ENCODE measurements at places on chromosomes 7 and 10. TPM values are rescaled to one million over a fixed set of nuclear protein-coding genes. Genes with fewer than 3 reads are reported as not detected.

FGL2 gene
- total RNA-seq: 1.6 TPM

GRCh38 chr10:15461353-15462108 lies 90.4 kb upstream of the FAM171A1 start:
- H3K27me3 ChIP-seq: peaks cover 8% of the 10 kb centered on the region
- no peak for DNase-seq
- no peak overlapping the region for H3K27ac ChIP-seq
- no peak overlapping the region for H3K4me3 ChIP-seq

TWIST1 gene
- total RNA-seq: not detected

ENTPD1 gene
- total RNA-seq: 0.64 TPM

TMEM273 gene
- total RNA-seq: 2.2 TPM

DNA sequence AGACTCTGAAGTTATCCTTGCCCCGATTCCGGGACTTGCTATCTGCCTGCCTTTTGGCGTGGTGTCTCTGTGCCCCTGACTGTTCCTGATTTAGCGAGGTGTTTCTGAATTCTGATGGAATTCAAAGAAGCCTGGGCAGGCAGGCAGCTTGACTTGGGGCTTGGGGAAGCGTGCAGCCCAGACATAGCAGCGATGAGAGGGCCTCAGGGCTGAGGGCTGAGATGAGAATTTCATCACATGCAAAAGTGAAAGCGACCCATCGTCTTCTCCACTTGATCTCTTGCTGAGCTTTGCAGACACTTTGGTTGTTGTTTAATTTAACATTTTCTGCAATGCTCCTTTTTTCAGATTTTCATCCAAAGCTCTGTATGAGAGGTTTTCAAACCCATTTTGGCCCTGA lies 57.8 kb downstream of the TCF7L2 start:
- H3K36me3 ChIP-seq: no peaks in the 10 kb centered on the region
- H3K27ac ChIP-seq: no peak overlapping the region
- no peak for DNase-seq
- peaks cover 34% of the 10 kb centered on the region for H3K27me3 ChIP-seq

GRCh38 chr7:141991140-141991539 lies 4.5 kb upstream of the MGAM start:
- H3K27ac ChIP-seq: no peak overlapping the region
- H3K4me3 ChIP-seq: no peak overlapping the region
- no peaks in the 10 kb centered on the region for H3K27me3 ChIP-seq
- no peaks in the 10 kb centered on the region for H3K36me3 ChIP-seq

- DNase-seq: no peak
- no peaks in the 10 kb centered on the region for H3K27me3 ChIP-seq
- H3K4me1 ChIP-seq: no peaks in the 10 kb centered on the region
- H3K36me3 ChIP-seq: no peaks in the 10 kb centered on the region
These were observed 132.2 kb downstream of the BBS9 start for GRCh38 chr7:33261585-33261984.

DNA sequence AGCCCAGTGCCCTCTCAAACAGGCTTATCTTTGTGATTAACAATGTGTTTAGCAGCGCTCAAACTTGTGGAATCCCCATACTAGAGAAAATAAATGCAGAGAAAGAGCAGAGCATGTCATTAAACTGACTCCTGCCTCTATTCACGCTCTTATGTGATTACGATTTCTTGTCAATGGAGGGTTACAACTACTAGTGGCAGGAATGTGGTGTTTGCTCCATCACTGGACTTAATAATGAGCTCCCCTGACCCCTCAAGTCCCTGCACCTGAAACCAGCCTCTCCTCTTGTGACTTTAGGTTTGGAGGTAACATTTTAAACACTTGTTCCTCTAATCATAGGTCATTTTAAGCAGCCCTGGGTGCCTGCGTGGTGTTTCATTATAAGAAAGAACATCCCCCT lies 121.9 kb downstream of the PLPP4 start:
- H3K27ac ChIP-seq: no peak overlapping the region
- H3K36me3 ChIP-seq: no peaks in the 10 kb centered on the region
- no peaks in the 10 kb centered on the region for H3K27me3 ChIP-seq
- H3K4me1 ChIP-seq: no peaks in the 10 kb centered on the region
- no peak overlapping the region for H3K4me3 ChIP-seq

DNA sequence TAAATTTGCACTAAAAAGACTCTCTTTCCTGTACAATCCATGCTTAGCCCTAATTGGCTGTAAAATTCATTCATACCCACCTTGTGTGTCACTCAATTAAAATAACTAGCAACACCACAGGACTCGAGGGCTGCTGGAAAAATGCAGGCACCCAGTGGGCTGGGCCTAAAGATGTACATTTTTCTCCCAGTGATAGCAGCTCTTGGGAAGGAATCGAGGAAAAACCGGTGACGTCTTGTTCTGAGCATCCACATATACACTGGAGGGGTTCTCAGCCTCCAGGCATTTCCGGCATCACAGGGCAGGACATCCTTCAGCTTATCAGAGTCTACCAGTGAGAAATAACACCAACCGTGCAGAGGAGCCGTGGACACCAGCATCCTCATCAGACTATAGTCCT lies 85.8 kb upstream of the PITRM1 start:
- no peaks in the 10 kb centered on the region for H3K36me3 ChIP-seq
- no peaks in the 10 kb centered on the region for H3K4me1 ChIP-seq
- no peak overlapping the region for H3K4me3 ChIP-seq
- no peak overlapping the region for H3K27ac ChIP-seq
- H3K27me3 ChIP-seq: no peaks in the 10 kb centered on the region

DNA sequence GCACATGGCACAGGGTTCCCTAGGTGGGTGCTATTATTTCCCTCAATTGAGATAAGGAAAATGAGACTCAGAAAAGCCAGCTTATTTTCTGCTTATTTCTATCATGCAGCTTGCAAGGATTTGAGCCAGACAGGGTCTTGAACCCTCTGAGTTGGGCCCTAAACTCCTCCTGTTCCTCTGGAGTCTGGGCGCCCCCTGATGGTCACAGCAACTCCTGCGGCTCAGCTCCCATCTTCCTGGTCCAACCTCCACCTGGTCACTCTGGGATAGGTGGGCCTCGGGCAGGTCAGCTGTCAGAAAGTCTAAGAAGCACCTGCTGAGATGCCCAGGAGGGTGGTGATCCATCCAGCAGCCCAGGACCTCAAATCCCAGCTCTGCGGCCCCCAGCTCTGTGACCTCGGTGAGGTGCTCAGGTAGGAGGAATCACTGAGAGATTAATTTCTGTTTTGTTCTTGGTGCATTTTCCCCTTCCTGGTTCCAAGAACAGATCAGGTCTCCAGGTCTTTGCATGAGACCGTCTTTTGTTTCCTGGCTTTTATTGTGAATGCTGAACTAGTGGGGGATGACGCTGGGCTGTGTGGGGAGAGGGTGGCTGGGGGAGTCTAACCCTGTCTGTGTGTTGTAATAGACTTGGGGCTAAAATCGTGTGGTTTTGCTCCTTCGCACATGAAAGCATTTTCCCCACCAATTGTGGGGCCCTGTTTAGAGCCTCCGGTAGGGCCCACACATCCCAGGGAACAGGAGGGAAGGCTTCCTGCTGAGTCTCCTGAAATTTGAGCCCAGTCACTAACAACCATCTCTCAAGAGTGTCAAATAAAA lies 32.8 kb downstream of the TMEM130 start:
- peaks cover 6% of the 10 kb centered on the region for H3K27me3 ChIP-seq
- no peaks in the 10 kb centered on the region for H3K36me3 ChIP-seq
- no peak overlapping the region for H3K27ac ChIP-seq
- no peak overlapping the region for H3K4me3 ChIP-seq
- H3K4me1 ChIP-seq: no peaks in the 10 kb centered on the region

IFIT3 gene
- total RNA-seq: 12.8 TPM

- H3K4me3 ChIP-seq: no peak overlapping the region
- no peaks in the 10 kb centered on the region for H3K36me3 ChIP-seq
- no peaks in the 10 kb centered on the region for H3K4me1 ChIP-seq
- H3K27me3 ChIP-seq: peaks cover 8% of the 10 kb centered on the region
- H3K27ac ChIP-seq: no peak overlapping the region
These were observed 10.2 kb upstream of the SDHAF3 start for GRCh38 chr7:97107192-97107800.

NUTM2A gene
- total RNA-seq: 1.2 TPM

DNA sequence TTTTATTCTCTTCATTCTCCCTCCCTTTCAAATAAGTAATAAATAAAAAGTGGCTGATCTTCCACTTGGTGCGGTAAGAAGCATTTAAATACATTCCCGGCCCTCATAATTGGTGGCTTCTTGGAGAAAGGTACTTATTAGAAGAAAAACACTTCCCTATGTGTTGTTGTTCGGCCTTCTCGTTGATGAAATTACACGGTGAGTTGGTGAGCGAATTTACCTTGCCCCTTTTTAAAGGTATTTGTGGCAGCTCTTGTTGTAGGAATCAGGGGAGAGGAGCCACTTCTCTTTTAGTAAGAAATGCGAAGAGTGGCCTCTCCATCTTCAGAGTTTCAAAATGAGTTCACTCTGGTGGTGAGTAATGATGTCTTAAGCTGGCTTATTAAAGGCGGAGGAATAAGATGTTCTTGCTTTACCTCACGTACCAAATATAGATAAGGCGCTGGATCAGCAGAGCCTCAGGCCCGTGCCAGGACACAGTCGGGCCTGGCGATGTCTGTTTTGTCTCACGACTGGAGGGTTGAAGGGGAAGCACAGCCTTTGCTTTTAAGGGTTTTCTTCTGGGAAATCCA lies 135.9 kb downstream of the CUX1 start:
- no peak overlapping the region for H3K27ac ChIP-seq
- no peak overlapping the region for H3K4me3 ChIP-seq
- H3K36me3 ChIP-seq: no peaks in the 10 kb centered on the region
- no peak for DNase-seq
- no peaks in the 10 kb centered on the region for H3K27me3 ChIP-seq
- H3K4me1 ChIP-seq: peaks cover 5% of the 10 kb centered on the region

UTF1 gene
- total RNA-seq: not detected

NRP1 gene
- not detected for total RNA-seq

ANKRD2 gene
- total RNA-seq: not detected
